ENCODE measurements at places on chromosomes 11 and 22.

- DNase-seq: no peak
Measured at GRCh38 chr11:99019696-99020095, 1.1 kb upstream of the CNTN5 start.

DNA sequence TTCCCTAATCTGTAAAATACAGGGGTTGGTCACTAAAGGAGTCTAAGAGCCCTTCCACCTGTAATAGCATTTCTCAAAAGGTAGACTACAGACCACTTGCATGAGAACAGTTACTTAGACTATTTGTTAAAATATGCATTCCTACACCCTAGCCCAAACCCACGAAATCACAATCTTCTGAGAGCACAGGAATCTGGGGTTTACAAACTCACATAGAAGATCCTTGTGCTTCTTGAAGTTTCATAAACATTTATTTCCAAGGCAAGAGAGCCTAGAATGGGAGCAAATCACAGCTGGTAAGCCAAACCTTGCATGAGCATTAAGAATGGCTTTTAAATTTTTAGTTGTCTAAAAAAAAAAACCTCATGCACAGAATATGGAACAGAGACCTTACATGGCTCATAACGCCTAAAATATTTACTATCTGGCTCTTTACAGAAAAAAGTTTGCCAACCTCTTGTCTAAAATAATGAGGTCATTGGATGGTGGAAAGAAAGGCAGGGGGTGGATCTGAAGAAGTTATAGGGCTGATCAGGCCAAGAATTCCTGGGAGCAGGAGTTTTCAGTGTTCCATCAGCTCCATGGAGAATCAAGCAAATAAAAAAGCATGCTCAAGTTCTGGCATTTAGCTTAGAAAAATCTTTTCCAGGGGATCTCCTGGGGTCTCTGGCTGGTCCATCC, 133.4 kb downstream of the CCDC34 start:
- DNase-seq: no peak

DNA sequence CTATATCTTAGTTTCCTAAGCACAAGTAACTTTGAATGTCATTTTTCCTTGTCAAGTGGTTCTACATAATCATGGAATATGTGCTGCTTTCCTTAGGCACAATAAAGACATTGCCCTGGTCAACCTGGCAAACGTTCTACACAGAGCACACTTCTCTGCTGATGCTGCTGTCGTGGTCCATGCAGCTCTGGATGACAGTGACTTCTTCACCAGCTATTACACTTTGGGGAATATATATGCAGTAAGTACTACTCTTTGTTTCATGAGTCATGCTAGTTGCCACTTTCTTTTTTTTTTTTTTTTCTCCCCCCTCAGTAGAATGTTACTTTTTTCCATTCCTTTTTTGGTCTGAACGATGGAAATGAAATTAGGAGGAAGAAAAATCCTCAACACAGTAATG, 38.5 kb downstream of the TTC17 start:
- no peak for DNase-seq

- no peak for DNase-seq
Measured at GRCh38 chr11:68763181-68763721, 11.9 kb upstream of the TESMIN start.

DNA sequence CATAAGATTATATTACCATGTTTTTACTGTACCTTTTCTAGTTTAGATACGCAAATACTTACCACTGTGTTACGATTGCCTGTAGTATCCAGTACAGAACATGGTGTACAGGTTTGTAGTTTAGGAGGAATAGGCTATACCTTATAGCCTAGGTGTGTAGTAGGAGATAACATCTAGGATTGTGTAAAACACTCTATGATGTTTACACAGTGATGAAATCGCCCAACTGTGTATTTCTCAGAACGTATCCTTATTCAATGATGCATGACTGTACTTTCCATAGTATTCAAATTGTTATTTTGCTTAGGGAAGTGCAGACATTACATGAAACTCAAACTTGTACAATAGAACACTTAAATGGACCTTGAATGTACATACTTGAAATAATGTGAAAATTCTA, 188.1 kb upstream of the PDGFD start:
- DNase-seq: no peak

- DNase-seq: no peak
Measured at GRCh38 chr11:122253589-122254231, 137.7 kb upstream of the BLID start.

GRCh38 chr11:37914859-37915258, 1316.8 kb upstream of the RAG2 start:
- DNase-seq: no peak

- no peak for DNase-seq
Measured at GRCh38 chr22:42868751-42869251, 11.7 kb upstream of the ARFGAP3 start.
